ENCODE measurements at places on chromosomes 2 and 18. TPM values are rescaled to one million over a fixed set of nuclear protein-coding genes. Genes with fewer than 3 reads are reported as not detected.
A peak's percentile ranks its signal among the peaks of the same experiment; 100 is the strongest.

The PASK gene
- 3.5 TPM for total RNA-seq

DNA sequence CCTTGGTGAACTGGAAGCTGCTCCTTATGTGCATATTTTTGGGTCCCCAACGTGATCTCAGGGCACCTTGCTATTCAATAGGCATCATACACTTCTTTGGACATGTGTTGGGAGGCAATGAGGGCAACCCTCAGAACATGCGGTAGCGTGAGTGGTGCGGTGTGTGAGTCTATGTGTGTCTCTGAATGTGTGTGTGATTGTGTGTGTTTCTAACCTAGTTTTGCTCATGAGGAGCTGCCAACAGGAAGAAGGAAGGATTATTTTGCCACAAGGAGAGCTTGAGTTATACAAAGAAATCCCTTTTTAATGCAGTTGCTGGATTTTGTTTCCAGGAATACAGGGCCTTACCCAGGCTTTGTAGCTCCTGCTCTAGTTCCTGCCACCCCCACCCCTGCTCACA lies 75.8 kb upstream of the ITGA6 start:
- DNase-seq = no peak

GRCh38 chr2:43225093-43225787 lies 1.2 kb downstream of the ZFP36L2 start:
- peak; percentile 81 for DNase-seq

The RUFY4 gene
- total RNA-seq = not detected

The RTP5 gene
- not detected for total RNA-seq

DNA sequence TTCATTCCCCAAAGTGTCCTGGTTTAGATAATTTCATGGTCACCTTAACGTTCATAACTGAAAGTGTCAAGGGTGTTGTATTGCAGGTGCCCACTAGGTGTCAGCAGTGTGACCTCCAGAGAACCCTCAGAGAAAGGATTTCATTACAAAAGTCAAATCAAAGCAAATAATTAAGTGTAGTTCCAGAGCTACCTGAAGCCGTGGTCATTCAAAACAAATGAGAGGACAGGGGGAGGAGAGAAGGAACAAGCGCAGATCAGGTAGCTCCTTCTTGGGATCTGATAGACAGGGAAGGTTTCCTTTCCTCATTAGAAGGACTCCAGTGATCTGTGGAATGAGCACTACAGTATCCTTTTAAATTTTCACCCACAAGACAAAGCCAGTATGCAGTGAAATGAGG lies at the start of gene SLC9A4:
Gene SLC9A4 (plus strand): TSS at position 207 of the 400 bp plus-strand sequence. CDS start 534 bp downstream, outside the sequence.
- no peak for DNase-seq

The REG3G gene
- not detected for total RNA-seq

- DNase-seq = no peak
Observed at GRCh38 chr2:11097038-11097720, 58.1 kb upstream of the SLC66A3 start.

The CRYGC gene
- not detected for total RNA-seq

GRCh38 chr18:13983506-13983905 lies 68.2 kb upstream of the MC2R start:
- no peak for DNase-seq

DNA sequence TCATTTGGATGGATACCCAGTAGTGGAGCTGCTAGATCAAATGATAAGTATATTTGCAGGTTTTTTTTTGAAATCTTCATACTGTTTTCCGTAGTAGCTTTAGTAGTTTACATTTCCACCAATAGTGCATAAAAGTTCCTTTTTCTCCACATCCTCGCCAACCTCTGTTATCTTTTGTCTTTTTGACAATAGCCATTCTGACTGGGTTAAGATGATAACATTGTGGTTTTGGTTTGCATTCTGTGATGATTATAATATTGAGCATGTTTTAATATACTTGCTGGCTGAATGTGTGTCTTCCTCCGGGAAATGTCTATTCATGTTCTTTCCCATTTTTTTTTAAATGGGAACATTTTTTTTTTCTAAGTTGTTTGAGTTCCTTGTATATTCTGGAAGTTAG lies 260.0 kb downstream of the GULP1 start:
- DNase-seq = no peak

The ABCB6 gene
- total RNA-seq = 35.4 TPM

The CDKL4 gene
- total RNA-seq = not detected

GRCh38 chr2:197591339-197592072 lies 75.6 kb downstream of the MOB4 start:
- no peak for DNase-seq

GRCh38 chr2:182187130-182187529 lies 201.5 kb downstream of the PPP1R1C start:
- DNase-seq = no peak

DNA sequence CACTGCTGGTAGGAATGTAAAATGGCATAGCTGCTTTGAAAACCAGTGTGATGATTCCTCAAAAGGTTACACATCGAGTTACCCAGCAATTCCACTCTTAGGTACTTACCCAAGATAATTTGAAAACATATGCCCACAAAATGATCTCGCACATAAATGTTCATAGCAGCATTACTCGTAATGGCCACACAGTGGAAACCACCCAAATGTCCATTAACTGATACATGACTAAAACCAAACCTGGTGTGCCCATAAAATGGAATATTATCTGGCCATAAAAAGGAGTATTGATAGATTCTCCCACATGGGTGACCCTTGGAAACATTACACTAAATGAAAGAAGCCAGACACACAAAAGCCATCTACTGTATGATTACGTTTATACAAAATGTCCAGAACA lies 70.4 kb downstream of the ALPK2 start:
- no peak for DNase-seq

DNA sequence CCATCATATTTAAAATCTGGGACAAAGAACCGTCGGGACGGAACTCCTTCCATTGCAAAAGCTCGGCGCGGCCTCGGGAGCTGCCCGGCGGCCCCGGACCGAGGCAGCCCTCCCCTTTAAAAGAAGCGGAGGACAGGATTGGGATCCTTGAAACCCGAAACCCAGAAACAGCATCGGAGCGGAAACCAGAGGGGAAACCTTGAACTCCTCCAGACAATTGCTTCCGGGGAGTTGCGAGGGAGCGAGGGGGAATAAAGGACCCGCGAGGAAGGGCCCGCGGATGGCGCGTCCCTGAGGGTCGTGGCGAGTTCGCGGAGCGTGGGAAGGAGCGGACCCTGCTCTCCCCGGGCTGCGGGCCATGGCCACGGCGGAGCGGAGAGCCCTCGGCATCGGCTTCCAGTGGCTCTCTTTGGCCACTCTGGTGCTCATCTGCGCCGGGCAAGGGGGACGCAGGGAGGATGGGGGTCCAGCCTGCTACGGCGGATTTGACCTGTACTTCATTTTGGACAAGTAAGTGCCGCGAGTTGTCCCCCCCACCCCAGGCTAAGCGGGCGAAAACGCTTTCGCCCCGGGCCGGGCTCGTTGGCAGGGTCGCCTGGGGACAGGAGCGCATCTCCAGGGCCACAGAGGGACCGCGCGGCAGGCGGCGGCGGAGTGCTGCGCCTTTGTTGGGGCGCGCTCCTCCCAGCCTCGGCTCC lies at the start of gene ANTXR1:
Gene ANTXR1 (plus strand): TSS at position 38 of the 698 bp plus-strand sequence. CDS start 321 bp downstream, at position 359.
- no peak for DNase-seq

- no peak for DNase-seq
Observed at GRCh38 chr2:143688815-143689214, 559.6 kb downstream of the ARHGAP15 start.

The CFAP65 gene
- total RNA-seq = not detected

DNA sequence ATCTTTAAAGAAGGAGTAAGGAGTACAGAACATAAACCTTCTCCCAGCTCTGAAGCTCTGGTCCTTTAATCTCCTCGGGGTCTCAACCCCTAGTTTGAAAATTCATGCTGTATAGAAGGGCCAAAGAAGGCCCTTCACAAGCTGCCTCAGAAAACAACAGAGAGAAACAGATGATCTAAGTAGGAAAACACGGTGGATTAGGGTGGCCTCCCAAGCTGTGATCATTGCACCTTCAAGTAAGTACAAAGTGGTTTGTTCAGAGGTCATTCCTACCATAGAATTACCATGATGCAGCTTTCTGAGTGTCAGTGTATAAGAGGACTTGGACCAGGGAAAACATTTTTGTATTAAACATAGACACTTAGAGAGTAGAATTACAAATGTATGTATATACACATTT lies 10.9 kb downstream of the TMEM169 start:
- DNase-seq = no peak

The FER1L5 gene
- not detected for total RNA-seq
